EL (cell line): ENCODE measurements at places on chromosomes 11 and 22.

- DNase-seq = peak; percentile 63
These were observed 6.4 kb downstream of the MMP12 start for GRCh38 chr11:102868339-102868738.

DNA sequence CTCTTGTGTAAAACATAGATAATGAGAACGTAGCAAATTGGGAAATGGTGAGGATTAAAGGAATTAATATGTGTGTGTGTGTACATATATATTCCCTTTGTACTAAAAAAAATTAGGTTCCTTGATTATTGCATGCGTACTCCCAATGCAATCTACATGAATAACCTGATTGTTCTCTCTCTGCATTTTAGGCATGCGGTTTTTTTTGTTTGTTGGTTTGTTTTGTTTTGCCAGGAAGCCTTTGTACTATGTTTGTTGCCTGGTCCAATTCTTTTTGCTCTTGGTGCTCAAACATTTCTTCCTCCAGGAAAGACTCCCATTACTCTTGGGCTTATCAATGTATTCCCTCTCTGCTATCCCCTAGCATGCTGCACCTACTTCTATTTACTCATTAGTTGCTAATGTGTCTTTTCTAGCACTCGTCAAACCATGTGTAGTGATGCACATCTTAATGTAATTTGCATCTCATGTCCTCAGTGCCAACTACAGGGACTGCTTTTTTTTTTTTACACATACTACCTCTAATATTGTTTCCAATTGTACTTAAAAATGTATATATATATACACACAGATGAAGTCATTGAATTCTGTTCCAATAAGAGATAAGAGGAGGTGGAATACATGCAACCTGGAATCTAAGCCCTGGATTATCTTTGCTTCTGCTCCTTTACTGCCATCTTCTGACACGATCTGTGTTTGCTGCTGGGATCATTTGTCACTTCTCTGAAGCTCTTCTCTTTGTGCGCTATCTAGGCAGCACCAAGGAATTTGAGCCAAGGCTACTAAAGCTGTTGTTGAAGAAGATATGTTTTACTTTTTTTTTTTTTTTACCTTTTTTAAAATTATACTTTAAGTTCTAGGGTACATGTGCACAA lies 197.2 kb upstream of the ANO3 start:
- no peak for DNase-seq

- DNase-seq = peak; percentile 43
These were observed 42.2 kb downstream of the TRIOBP start for GRCh38 chr22:37739035-37739434.

- DNase-seq = peak; percentile 20
These were observed 311 bp downstream of the BRD1 start for GRCh38 chr22:49827271-49827852.

GRCh38 chr11:69914286-69915150 lies 95.3 kb upstream of the FGF3 start:
- DNase-seq = no peak

- peak; percentile 50 for DNase-seq
These were observed 705 bp downstream of the CLDN5 start for GRCh38 chr22:19523240-19524169.

DNA sequence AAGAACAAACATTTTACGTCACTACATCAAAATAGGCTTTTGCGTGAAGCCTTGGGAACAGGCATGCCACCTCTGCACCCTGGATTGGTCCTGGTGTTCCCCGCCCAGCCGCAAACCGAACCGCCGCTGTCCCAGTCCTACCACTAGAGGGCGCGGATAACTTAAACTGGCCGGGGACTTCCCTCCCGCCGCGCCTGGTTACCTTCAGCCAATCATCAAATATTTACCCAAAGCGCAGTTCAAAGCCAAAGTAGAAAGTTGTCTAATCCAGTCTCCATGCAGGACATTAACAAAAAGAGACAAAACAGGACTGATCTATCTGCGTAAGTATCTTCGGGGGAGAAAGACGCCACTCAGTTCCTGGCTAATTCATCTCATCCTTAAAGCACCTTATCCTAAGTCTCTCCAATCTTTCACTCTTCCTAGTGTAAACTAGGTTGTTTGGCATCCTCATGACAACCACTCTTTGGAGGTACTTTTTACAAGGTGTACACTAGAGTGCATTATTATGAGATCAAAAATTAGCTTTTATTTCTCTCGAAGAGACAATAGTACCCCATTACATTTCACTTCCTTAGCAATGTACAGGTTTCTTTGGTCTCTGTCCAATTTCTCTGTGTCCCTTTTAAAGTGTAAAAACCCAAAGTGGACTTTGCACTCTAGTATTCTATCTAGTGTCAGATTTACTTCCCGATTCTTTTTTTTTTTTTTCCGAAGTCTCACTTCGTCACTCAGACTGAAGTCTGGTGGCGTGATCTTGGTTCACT lies 3.9 kb upstream of the CRY2 start:
- DNase-seq = peak; percentile 81

DNA sequence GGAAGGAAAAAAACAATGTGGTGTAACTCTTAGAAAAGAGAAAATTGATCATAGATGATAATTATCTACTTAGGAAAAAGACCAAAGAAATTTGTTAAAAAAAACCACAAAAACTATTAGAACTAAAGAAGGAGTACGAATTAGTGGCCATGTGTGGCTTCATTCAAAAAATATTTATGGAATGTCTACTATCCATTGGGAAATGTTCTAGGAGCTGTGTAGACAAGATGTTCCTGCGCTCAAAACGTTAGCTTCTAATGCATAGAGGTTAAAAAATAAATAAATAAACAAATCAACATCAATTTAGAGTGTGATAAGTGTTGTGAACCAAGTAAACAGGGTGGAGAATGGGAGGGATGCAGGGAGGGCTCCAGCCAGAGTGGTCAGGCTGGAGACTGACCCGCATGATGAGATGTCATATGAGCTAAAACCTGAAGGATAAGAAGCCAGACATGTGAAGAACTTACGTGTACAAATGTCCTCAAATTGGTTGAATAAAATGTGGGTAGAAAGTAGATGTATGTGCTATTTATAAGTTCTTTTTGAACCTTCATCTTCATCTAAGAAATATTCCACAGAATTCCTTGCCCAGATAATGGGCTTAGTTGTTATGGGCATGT lies 4.3 kb upstream of the EXPH5 start:
- DNase-seq = peak; percentile 52

DNA sequence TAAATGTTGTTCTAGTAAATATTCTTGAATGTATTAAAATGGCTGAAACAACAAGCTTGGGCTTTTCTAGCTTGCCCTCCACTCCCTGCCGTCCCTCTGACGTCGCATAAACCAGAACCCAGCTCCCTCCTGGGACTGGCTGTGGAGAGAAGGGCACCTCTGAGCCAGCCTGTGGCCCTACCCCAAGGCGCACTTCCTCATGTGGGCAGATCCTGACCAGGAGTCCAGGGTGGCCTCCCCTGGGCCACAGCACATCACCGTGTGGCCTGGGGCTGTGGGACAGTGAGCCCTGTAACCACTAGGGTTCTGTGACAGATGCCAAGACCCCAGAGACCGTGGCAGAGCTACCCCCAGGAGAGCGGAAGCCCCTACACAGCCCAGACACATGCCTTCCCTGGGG lies 10.2 kb upstream of the ADORA2A start:
- no peak for DNase-seq

DNA sequence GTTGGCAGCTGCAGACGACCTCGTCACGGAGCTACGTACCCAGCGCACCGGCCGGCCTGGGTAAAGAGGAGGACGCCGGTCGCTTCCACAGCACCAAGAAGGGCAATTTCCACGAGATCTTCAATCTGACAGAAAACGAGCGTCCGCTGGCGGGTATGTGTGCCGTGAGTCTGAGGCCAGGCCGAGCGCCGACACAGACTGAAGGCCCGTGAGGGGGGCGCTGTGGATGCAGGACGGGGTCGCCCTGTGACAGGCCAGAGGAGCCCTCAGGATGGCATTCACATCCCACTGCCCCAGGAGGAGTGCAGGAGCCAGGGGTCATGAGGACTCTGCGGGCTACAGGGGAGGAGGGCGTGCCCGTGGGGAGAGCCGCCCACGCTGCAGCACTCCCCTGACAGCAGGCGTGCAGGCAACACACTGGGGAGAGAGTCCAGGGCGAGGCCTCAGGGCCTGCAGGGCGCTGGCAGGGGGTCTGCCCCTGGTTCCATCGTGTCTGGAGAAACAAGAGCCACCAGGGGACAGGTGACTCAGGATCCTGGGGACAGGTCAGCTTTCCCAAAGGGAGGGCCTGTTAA lies 53.6 kb downstream of the GRAMD4 start:
- DNase-seq = no peak

GRCh38 chr11:61627850-61628661 lies 47.2 kb upstream of the SYT7 start:
- DNase-seq = peak; percentile 79

GRCh38 chr11:44659641-44660040 lies 67.1 kb upstream of the TSPAN18 start:
- DNase-seq = no peak

DNA sequence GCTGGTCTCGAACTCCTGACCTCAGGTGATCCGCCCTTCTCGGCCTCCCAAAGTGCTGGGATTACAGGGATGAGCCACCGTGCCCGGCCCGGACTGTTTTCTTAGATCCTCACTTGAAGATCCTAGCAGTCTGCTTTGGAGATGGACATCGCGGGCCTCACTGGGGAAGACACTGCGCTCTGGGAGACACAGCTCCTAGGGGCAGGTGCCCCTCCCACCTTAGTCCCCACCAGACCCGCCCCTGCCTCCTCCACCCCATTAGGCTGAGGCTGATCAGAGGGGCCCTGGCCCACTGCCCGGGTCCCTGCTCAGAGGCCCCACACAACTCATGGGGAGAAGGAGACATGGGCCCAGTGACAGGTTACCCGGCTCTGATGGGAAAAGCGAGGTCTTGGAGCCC lies 11.3 kb upstream of the LTO1 start:
- no peak for DNase-seq
